ENCODE measurements at places on chromosomes 3 and 15.

DNA sequence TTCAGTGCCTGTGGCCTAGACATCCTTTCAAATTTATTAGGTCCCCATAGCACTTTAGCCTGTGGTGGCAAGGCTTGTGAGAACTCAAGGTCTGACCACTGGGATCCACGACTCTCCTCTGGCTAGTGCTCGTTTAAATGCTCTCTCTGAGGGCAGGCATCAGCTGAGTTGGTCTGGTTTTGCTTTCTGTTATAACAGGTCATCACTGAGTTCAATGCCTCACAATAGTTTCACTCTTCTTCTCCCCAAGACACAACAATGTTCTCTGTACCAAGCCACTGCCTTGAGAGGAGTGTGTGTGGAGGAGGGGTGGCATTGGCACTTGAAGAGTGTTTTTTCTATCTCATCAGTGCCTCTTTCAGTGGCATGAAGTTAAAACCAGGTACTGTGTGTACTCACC lies 7.6 kb downstream of the OR5K4 start:
- DNase-seq = no peak

DNA sequence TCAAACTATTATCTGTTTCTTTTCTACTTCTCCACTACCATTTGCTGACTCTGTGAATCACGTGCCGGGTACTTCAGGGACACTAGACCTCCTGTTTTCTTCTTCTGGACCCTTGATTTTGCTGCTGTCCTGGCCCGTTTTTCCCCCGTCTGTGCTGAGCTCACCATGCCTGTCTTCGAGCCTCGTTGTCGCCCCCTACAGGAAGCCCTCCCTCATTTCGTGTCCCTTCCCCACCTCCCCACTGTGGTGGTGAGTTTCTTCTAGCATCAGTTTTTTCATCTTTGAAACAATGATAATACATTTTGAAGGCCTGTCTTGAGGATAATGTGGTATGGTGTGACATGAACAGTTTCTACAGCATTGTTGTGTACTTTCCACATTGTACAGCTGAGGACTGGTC lies 12.8 kb downstream of the GABRG3 start:
- no peak for DNase-seq

DNA sequence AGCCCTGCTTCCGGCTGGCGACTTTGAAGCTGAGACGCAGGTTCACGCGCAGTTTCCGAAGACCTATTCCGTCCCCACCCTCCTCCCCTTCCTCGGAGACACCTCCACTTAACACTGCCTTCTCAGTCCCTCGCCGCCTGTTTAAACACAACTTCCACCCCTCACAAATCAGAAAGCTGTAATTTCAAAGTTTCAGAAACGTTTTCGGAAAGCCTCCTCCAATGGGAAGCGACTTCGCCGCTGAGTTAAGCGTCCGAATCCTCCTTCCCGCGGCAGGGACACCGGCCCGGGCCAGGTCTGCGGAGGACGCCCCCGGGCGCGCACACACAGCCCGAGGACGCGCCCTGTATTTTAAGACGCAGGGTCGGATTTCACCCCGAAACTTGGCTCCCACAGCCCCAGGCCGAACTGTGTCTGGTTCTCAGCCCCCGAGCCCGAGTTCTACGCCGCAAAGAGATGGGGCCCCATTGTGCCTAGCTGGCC lies 559 bp upstream of the LRRN1 start:
- DNase-seq = peak; percentile 33

- no peak for DNase-seq
These were observed 146.5 kb downstream of the NSMCE3 start for GRCh38 chr15:29123171-29123570.

GRCh38 chr15:41836713-41837454 lies 1.8 kb upstream of the PLA2G4B start:
- no peak for DNase-seq

DNA sequence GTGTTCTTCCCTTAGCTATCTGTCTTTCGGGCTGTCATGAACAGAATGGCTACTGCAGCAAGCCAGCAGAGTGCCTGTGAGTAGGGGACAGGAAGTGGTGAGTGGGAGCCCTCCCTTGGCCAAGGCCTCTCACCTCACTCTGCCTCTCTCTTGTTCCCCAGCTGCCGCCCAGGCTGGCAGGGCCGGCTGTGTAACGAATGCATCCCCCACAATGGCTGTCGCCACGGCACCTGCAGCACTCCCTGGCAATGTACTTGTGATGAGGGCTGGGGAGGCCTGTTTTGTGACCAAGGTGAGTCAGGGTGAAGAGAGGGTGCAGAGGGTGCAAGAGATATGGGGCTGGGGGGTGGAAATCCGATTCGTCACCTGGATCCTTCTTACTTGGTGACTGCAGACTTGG lies 3.0 kb downstream of the DLL4 start:
- no peak for DNase-seq

DNA sequence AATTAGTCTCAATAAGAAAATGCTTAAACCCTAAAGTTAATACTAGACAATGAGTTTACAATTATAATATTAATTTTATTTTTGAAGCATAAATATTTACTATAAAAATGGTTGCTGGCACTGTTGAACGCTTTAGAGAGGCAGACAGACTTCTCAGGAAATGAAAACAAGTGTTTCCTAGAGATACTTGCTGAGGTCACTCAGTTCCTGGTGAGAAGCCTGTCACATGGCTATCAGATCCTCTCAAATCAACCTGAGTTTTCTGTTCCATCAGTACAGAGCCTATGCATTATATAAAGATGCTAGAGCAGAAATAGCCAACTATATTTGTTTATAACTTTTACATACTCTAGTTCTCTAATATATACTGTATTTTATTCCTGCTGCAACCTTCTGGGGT lies 109.2 kb downstream of the MYO5A start:
- DNase-seq = no peak

DNA sequence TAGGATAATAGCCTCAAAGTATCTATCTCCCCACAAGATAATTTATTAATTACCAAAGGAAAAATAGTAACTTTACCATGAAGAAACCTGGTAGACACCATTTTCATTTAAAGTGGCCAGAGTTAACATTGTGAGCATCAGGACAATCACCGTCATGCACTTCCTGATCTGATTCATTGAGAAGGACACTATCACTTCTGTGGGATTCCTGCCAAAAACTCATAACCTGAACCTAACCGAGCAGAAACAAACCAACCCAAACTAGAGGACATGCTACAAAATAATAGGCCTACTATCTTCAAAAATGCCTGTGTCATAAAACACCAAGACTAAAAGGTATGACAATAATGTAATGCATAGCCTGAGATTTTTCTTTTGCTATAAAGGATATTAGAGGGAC lies 39.0 kb downstream of the FSIP1 start:
- no peak for DNase-seq

DNA sequence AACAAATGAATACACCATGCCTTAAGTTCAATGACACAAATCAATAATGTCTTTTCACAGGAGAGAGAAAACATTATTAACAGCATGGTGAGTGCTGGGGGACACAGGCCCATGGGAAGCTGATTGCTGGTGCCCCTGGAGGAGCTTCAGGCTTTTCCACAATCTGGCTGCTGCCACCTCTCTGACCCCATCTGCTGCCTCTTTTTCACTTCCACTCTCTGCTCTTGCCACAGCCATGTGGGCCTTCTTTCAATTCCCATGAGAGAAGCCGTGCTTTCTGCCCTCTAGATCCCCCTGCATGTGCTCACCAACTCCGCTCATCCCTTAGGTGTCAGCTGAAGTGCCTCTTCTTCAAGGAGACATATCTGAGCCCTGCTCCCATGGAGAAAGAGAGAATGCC lies 21.0 kb upstream of the CTXND1 start:
- no peak for DNase-seq

DNA sequence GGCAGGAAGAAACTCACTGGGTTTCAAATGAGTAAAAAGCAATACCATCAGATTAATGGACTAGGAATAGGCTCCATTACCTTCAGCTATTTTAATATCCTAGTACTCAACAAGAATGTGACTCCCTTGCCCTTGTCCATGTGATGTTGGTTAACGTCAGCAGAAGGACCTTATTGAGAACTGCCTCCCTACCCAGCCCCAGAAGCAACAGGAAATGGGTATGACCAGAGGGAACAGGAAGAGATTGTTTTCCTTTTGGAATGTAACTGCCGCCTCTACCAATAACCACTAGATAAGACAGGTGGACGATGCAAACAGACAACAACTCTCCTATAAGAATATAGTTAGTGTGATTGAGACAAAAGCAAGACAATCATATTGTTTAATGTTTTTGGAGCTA lies 10.4 kb upstream of the MME start:
- DNase-seq = no peak

GRCh38 chr3:102712896-102713295 lies 278.1 kb downstream of the ZPLD1 start:
- DNase-seq = no peak

DNA sequence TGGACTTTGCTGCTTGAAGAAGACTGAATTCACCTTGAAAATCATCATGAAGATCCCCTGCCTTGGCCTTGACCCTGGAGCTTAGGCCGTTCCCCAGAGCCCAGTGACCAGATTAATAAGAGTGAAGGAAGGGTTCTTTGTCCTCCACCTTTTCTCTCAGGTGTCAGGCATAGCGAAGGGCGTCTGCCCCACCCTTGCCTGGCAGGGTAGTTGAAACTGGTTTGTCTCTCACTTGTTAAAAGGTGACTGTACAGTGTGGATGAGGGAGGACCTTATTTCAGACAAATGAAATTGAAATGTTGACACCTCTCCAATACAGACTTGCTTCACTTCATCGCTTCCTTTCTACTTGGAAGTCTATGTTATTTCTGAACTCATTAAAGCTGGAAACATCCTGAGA lies 223.7 kb upstream of the BHLHE40 start:
- DNase-seq = no peak

DNA sequence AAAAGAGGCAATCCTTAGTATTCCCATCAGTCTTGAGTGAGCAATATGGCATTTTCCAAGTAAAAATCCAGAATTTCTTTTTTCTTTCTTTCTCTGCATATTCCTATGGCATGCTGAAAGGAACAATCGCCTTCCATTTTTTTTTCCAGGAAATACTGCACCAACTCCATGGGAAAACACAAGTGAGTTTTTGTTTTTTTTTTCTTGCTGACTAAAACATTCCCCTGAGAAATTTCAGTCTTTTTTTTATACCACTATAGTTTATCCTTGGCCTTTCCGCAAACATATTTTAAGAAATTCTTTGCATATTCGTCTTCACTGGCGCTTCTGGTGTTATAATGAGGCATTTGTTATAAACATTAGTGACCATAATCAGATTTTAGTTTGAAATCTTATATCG lies 429.6 kb upstream of the MDFIC2 start:
- no peak for DNase-seq

DNA sequence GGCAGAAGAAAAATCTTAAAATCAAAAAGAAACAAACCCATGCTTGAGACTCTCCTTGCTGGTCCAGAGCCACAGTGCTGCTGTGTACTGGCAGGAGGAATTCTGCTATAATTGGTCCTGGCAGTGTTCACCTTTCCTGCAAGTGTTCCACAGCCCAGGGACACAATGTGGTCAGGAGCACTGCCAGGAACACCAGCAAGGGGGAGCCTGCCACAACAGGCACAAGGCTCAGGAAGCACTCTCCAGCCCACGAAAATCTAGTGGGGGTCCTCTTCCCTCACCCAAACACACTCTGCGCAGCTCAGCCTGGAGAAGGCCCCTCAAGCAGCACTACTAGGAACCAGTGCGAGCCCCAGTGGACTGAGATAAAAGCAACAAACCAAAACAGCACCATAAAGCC lies 92.9 kb downstream of the UBE3A start:
- DNase-seq = no peak

DNA sequence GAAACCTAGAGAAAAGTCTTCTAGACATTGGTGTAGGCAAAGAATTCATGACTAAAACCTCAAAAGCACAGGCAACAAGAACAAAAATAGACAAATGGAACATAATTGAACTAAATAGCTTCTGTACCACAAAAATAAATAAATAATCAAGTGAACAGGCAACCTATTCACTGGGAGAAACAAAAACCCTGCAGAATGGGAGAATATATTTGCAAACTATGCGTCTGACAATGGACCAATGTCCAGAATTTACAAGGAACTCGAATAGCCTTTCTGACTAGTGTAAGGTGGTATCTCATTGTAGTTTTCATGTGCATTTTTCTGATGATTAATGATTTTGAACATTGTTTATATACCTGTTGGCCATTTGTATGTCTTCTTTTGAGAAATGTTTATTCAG lies 37.0 kb upstream of the GCSAM start:
- DNase-seq = no peak

- DNase-seq = no peak
These were observed 48.2 kb downstream of the SRGAP3 start for GRCh38 chr3:9201266-9201665.

GRCh38 chr3:114333923-114334240 lies 40.1 kb downstream of the TIGIT start:
- no peak for DNase-seq

DNA sequence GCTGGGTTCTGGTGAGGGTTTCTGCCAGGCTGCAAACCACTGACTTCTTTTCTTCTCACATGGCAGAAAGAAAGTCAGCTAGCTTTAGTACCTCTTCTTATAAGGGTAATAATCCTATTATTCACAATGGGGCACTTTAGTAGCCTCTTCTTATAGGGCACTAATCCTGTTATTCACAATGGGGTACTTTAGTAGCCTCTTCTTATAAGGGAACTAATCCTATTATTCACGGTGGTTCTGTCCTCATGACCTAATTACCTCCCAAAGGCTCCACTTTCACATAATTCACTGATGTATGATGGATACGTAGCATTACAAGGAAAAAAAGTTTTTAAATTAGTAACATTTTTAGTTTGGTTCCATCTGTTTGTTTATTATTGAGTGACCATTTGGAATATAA lies 671.3 kb downstream of the NSUN3 start:
- no peak for DNase-seq

DNA sequence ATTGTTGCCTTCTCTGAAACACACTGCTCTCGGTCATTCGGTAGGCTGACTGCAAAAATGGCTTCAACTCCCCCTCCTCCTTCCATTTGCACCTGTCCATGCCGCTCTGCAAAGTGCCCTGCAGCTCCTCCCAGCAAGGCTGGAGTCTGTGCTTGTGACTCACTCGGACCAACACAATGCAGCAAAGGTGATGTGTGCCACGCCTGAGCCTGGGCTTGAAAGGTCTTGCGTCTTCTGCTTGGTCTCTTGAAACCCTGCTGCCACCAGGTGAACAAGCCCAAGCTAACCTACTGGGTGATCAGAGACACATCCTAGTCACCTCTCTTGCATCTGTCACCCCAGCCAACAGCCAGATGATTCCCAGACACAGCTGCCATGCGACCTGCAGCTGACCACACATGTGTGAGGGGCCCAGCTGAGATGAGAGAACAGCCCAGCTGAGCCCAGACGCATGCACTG lies 71.1 kb downstream of the MGLL start:
- DNase-seq = no peak

Measured in activated naive CD8-positive, alpha-beta T cell treated with anti-CD3 and anti-CD28 coated beads, Interleukin-2, amount 50 U/mL, for 24 hours (primary cell).